ENCODE measurements at places on chromosomes 5 and 9. TPM values are rescaled to one million over a fixed set of nuclear protein-coding genes. Genes with fewer than 3 reads are reported as not detected.

Gene ARHGEF37
- not detected for total RNA-seq

- DNase-seq, result no peak
- H3K27me3 ChIP-seq, result peaks cover 7% of the 10 kb centered on the region
- H3K27ac ChIP-seq, result no peak overlapping the region
- no peak overlapping the region for H3K4me3 ChIP-seq
- H3K4me1 ChIP-seq, result no peaks in the 10 kb centered on the region
Observed at GRCh38 chr5:155254399-155254798, 240.8 kb downstream of the KIF4B start.

DNA sequence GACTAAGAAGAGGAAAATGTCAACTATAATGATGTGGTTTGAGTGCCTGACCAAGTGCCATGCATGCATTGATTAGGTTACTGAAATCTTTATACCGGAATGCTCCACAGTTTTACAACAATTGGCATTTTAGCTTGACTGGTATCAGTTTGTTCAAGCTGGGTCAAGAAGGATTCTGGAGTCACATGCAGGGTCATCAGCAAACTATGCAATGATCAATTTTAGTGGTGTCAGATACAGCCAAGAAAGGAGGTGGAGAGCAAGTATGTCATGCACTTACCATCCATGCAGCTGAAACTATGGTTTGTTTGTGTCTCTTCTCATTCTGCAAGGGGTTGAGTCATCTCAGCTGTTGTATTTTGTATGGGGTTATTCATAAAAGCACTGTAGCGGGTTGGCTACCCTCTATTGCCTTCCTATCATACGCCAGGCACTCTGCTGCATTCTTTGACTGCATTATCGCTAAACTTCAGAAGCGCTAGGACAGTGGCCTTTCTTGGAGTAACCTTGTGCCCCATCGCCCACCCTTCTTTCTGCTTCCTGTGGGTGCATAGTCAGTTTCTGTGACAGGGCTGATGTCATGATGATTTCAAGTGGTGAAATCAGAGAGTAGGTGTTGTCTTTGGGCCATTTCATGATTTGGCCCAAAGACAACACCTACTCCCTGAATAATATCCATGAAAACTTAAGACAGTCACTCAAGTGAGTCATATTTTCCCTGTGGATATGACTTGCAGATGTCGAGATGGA is 145.4 kb downstream of the MTX3 start:
- no peak for DNase-seq
- H3K36me3 ChIP-seq, result no peaks in the 10 kb centered on the region
- peaks cover 2% of the 10 kb centered on the region for H3K4me1 ChIP-seq
- H3K4me3 ChIP-seq, result no peak overlapping the region
- no peak overlapping the region for H3K27ac ChIP-seq

- no peaks in the 10 kb centered on the region for H3K4me1 ChIP-seq
- no peak for DNase-seq
- no peak overlapping the region for H3K4me3 ChIP-seq
- H3K27ac ChIP-seq, result no peak overlapping the region
- H3K27me3 ChIP-seq, result no peaks in the 10 kb centered on the region
Observed at GRCh38 chr5:60333005-60333571, 366.9 kb downstream of the DEPDC1B start.

- no peak for DNase-seq
- H3K36me3 ChIP-seq, result peaks cover 4% of the 10 kb centered on the region
- H3K27me3 ChIP-seq, result peaks cover 13% of the 10 kb centered on the region
- H3K27ac ChIP-seq, result no peak overlapping the region
- H3K4me3 ChIP-seq, result no peak overlapping the region
- no peaks in the 10 kb centered on the region for H3K4me1 ChIP-seq
Observed at GRCh38 chr5:127203818-127204217, 86.8 kb upstream of the MEGF10 start.

Gene C5orf58
- total RNA-seq, result not detected

Gene ELOVL7
- total RNA-seq, result not detected

GRCh38 chr9:70403618-70404025 is 10.8 kb downstream of the KLF9 start:
- no peak for DNase-seq
- peaks cover 4% of the 10 kb centered on the region for H3K36me3 ChIP-seq
- H3K4me1 ChIP-seq, result peaks cover 83% of the 10 kb centered on the region
- H3K27ac ChIP-seq, result peak overlapping the region; percentile 19
- H3K4me3 ChIP-seq, result no peak overlapping the region

Gene CA9
- not detected for total RNA-seq

- peaks cover 8% of the 10 kb centered on the region for H3K36me3 ChIP-seq
- peak overlapping the region; percentile 96 for H3K27ac ChIP-seq
- peaks cover 99% of the 10 kb centered on the region for H3K4me1 ChIP-seq
- no peaks in the 10 kb centered on the region for H3K27me3 ChIP-seq
Observed at GRCh38 chr9:89421595-89421994, 76.3 kb downstream of the SEMA4D start.

Gene TAF11L12
- not detected for total RNA-seq

DNA sequence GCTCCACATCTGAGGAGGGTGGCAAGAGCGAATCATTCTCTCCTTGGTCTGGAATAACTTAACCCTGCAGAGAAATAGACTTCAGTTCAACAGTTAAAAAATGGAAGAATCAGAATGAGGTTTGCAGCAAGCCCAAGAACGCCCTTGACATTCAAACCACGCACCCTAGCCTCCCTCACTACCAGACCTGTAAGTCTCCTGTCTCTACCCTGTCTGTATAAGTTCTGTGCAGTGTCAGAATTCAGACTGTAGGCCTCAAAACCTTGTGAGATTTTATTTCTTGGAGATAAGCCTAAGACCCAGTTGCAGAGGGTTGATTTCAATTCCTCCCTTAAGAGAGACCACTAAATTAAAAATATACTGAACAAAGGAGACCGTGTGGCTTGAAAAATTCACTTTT is 35.8 kb upstream of the PLPP1 start:
- H3K36me3 ChIP-seq, result no peaks in the 10 kb centered on the region
- H3K27ac ChIP-seq, result no peak overlapping the region
- H3K4me1 ChIP-seq, result peaks cover 4% of the 10 kb centered on the region
- no peak overlapping the region for H3K4me3 ChIP-seq

- no peaks in the 10 kb centered on the region for H3K4me1 ChIP-seq
- H3K27me3 ChIP-seq, result no peaks in the 10 kb centered on the region
- no peak overlapping the region for H3K4me3 ChIP-seq
- no peaks in the 10 kb centered on the region for H3K36me3 ChIP-seq
- DNase-seq, result no peak
Observed at GRCh38 chr5:14479143-14479696, 102.4 kb upstream of the OTULINL start.

GRCh38 chr9:135707252-135708138 is 5.5 kb downstream of the KCNT1 start:
- DNase-seq, result no peak
- H3K36me3 ChIP-seq, result no peaks in the 10 kb centered on the region
- no peak overlapping the region for H3K4me3 ChIP-seq
- H3K27ac ChIP-seq, result no peak overlapping the region
- no peaks in the 10 kb centered on the region for H3K4me1 ChIP-seq

Gene DPM2
- 74.6 TPM for total RNA-seq

DNA sequence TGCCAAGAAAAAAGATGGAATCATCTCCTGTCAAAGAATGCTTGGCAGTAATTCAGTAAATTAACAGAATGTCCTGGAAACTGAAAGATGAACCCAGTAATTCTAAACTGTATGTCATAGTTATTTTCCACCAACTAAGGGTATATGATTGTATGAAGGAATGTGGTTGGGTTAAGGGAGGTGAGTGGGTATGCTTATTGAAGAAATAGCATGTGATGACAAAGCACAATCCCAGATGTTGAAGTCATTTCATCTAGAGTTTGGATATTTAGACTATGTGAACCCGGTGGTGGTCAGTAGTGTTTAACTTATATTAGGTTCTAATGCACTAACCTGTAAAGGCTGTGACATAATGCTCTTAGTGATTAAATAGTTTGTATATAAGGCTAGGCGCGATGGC is 87.3 kb downstream of the CDKN2A start:
- H3K27ac ChIP-seq, result no peak overlapping the region
- peaks cover 76% of the 10 kb centered on the region for H3K36me3 ChIP-seq
- H3K4me3 ChIP-seq, result no peak overlapping the region
- H3K27me3 ChIP-seq, result no peaks in the 10 kb centered on the region
- no peaks in the 10 kb centered on the region for H3K4me1 ChIP-seq

Gene ZNF462
- total RNA-seq, result not detected

Gene CEP72
- 27.5 TPM for total RNA-seq

Gene SLC46A2
- total RNA-seq, result not detected

Gene IL17B
- total RNA-seq, result not detected

DNA sequence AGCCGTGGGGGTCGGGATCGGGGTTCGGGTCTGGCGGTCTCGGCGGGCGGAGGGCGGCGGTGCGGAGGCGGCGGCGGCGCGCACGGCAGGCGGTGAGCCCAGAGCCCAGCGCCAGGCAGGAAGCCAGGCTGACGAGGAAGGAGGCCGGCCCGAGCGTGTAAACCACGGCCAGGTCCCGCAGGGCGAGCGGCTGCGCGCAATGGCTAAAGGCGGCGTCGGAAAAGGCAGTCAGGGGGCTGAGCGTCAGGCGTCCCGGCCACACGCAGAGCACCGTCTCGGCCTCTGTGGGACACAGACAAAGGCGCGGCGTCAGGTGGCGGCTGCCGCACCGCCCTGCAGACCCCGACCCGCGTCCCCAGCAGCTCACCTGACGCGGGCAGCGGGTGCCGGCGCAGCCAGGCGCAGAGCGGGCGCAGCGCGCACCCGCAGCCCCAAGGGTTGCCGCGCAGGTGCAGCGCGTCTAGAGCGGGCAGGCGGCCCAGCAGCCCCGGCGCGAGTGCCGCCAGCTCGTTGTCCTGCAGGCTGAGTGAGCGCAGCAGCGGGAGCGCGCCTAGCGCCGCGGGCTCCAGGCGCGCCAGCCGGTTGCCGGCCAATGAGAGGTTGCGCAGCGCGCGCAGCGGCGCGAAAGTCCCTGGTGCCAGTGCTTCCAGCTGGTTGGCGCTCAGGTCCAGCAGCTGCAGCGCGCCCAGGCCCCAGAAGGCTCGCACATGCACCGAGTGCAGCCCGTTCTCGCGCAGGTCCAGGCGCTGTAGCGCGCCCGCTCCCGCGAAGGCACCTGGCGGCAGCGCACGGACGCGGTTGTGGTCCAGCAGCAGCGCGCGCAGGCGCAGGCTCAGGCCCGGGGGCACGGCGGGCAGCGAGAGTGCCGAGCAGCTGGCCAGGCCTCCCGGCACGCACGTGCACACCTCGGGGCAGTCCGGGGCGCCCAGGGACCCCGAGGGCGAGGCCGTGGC is 671 bp downstream of the LRRC26 start:
- H3K27ac ChIP-seq, result no peak overlapping the region
- peaks cover 15% of the 10 kb centered on the region for H3K4me1 ChIP-seq
- DNase-seq, result no peak
- H3K36me3 ChIP-seq, result no peaks in the 10 kb centered on the region

GRCh38 chr5:165325221-165325620 is 1819.8 kb downstream of the MAT2B start:
- H3K4me1 ChIP-seq, result no peaks in the 10 kb centered on the region
- H3K4me3 ChIP-seq, result no peak overlapping the region
- no peaks in the 10 kb centered on the region for H3K36me3 ChIP-seq
- no peak for DNase-seq

Data from naive thymus-derived CD8-positive, alpha-beta T cell (primary cell).